ENCODE measurements at places on chromosomes 1 and 21.

DNA sequence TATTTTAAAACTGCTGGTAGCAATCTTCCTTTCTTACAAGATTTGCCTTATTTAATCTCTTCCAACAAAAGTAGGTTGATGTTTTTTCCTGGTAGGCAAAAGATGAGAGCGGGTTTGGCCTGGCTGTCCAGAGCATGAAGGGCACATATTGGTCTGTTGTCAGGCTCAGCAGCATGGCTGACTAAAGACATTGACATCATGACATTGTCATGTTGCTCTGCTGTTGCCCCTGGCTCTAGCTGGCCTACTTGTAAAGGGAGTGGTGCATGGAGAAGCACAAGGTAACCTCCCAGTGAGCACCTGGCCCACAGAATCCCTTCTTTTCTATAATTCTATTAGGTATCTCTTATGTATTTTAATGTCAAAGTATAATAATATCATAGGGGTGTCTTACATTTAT lies 23.6 kb downstream of the GNPAT start:
- DNase-seq: no peak

GRCh38 chr1:18415448-18416027 lies 65.2 kb upstream of the KLHDC7A start:
- no peak for DNase-seq

DNA sequence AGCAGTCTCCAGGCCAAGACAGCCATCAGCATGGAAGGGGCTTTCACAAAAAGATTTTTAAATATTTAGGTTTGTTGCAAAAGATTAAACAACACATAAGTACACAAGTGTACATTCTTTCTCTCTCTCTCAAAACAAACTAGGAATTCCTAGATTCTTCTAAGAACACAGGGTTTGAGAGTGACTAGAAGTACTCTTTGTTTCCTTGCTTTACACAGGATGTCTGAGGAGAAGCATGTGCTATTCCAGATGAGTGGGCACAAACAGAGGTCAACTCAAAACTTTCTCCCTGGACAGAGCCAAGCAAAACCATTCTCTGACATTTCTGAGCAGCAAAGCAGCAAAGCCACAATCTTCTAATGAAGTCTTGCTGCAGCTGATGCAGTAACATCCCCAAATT lies 210.6 kb upstream of the HOOK1 start:
- no peak for DNase-seq

DNA sequence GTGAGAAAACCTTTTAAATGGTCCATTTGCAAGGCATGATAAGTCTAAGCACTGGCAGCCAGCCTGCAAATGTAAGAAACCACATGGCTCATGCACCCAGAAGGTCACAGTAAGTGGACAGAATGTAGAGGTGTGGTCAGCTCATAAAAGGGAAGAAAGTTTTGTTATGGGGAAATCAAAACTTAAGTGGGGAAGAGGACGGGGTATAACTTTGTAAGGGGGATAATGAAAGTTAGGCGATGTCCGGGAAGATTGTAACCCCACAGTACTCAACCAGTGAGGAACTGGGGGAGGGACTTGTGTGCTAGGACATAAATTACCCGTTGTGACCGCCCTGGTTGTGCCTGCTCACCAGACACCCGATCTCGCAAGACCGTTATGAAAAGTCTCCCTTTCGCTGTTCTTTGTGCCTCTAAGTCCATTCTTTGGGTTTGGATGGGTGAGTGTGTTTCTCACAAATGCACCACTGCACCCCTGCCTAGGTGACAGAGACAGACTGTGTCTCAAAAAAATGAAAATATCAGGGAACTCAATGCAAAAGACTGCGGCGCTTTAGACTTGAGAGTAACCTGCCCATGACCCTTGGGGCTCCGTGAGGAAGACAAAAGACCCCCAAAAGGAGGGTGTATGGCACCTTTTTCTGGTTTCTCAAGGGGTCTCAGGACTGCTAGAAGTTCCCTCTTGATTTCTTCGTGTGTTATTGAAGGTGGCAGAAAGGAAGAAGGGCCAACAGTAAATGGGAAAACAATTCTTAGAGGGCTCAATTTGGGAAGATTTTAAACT lies 28.6 kb upstream of the ZNF496 start:
- no peak for DNase-seq

DNA sequence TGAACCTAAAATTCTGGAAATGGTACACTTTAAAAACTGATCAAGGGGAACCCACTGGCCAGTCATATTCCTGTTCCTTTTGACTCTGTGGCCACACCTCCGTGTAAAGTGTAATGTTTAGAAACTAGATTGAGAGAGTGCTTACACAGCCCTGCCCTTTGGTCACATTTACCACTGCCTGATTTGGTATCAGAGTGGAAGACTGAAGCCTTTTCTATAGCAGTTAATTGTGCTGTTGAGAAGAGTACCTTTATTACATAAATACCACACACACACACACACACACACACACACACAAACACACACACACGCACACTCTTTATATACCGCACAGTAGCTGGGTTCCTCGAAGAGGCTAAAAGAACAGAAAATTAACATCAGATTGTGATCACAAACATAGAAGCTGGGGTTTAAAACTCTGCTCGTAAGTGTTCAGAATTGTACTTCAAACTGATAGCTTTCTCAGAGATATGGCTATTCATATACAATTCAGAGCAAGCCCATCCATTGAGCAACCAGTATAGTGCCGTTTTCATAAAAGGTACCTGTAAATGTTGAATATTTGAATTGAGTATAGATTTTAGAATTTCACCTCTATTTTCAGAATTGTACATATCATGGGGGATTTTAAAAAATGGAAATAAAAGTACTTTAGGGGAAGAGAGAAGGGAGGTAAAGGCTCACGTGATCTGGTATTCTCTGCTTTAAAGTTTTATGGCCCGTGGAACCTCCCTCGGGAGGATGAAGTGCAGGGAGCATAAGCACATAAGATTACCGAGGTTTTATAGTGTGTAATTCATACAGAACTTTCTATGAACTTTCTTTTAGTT lies 37.5 kb downstream of the CAMTA1 start:
- DNase-seq: no peak

DNA sequence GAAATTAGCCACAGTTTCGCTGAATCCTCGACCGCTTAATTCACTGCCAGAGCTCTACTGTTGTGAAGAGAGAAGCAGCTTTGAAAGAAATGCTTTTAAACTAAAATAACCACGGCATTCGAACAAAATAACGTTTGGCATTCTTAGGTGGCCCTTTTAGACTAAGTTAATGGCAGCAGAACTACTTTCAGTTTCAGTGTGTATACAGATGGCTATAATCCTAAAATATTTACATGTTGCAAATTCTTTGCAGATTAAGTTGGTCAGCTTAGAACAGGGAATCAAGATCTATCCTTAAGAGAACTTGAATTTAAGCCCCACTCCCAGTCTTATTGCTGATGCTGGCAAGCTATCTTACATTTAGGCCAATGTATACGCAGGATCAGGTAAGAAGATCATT lies 62.7 kb downstream of the ADSS2 start:
- DNase-seq: no peak

DNA sequence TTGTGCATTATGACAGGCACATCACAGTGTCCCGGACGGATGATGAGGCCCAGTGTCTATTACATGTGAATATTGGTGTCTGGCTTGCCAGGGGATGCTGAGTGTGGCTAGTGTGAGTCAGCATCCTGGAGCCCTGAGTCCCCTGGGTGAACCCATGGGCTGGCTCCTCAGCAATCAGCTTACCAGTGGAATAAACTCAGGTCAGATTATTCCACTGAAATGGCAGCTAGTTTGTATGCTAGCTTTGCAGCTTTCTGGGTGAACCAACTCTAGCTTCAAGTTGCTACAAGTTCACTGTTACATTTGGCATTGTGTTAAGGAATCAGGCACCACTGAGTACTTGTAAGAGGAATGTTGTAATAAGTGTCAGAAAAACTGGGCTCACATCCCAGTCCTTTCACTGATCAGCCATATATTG lies 23.9 kb upstream of the RPTN start:
- DNase-seq: no peak

DNA sequence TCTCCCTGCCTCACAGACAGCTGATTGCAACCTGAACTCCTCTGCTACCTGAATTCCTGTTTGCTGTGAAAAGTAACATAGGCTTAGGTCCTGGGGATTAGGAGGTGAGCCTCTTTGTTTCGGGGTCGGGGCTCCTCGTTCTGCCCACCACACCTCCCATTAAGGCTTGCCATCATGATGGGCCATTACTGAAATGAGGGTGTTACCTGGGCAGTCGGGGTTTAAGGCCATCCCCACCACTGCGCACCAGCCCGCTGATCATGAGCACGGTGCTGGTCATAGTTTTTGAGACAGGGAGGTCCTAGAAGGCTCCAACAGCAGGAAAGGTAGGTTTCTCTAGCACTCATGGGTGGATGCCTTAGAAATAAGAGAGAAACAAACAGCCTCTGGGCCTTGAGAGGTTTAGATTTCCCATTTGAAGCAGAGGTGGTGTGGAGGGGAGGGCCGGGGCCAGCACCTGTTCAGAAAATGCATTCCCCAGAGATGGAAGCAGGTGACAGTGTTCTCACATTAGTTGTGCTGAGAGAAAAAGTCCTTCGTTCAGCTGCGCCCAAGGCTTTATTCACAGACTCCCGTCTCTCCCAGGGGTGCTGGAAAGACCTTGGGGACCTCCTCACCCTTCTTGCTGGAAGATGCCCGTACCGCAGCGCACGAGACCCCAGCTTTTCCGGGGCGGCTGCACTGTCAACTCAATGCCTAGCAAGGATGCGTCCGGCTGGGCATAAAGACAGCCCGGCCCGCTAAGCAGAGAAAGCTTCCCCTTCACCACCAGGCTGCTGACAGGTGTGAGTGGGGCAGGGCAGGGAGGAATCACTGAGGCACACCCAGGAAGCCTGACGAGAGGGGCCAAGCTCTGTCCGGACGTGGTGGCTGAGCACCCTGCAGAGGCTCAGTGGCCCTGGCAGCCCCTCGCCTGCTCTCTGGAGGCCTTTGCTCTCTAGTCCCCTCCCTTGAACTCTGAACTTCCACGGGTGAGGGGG lies 125.5 kb downstream of the PGBD5 start:
- no peak for DNase-seq

DNA sequence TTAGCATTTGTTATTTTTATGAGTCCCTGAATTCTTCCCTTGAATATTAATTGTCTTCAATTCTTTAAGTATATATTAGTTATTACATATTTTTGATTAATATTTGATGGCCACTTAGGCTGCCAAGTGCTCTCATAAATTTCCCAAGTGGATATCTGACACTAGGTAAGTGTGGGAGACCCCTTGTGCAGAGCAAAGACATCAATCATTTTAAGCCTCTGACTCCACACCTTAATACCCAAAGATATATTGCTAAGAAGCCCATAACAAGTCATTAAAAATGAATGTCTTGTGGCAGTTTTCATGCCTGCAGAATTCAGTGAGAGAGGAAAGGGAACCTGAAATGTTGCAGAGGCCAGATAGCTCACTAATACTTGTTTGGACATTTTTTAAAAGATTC lies 58.4 kb upstream of the PROX1 start:
- DNase-seq: no peak

GRCh38 chr1:89129911-89130310 lies 4.0 kb upstream of the GBP2 start:
- no peak for DNase-seq

DNA sequence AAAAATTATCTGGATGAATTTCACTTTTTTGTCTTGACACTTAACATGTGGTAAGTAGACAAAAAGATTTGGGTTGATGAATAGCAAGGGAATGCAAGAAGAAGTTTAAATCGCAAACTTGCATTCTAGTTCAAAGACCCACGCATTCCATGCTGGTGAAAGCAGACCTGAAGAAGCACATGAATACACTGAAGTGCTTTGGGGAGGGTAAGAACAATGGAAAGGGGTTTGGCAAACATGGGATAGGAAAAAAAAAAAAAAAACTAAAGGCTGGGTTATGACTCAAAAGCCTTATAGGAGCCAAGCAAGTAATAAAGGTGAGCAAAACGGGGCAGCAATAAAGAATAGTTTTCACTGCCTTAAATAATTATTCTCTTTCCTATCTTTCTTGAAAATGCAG lies 450.2 kb downstream of the LMO4 start:
- no peak for DNase-seq

GRCh38 chr1:22831729-22832413 lies 121.2 kb downstream of the EPHB2 start:
- DNase-seq: no peak

DNA sequence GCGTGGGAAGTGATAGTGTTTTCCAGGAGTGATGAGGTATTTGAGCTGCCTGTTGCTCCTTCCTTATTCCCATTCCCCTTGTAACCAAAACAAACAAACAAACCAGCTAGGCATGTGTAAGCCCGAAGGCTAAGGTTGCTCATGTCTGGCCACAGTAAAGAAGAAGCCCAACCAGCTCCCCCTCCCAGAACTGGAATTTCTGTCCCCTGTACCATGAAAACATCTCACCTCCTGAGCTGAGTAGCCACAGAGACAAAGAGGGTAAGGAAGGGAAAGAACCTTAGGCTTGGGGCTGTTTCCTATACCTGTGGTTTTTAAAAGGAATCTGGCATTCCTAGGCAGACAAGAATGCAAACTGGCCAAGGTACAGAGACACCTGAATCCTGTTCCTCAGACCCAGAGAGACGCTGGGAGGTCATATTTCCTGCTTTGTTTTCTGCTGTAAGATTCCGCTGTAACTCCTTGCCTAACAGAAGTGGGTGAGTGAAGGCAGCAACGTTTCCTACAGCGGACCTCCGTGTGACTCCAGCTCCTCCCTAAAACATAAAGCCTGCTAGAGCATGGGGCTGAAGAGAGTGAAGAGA lies 41.7 kb upstream of the RAB4A start:
- no peak for DNase-seq

DNA sequence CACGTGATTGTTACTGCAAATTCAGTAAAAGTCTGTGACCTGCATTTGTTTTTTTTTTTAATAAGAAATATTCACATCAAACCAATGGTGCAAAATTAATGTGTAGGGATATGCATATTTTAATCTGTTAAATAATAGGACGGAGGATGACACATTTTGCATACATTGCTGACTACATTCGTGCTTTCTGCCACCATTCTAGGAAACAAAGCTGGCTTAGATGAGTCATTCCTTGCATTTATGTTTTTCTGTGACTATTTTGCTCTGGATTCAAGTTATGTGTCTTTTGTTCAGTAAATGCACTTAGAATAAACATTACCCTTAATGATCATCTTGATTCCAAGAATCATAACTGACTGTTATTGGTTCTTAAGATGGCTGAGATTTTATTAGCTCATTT lies 23.9 kb upstream of the CYYR1 start:
- no peak for DNase-seq
